CD8-positive, alpha-beta memory T cell (primary cell): ENCODE measurements at places on chromosomes 3 and 15. TPM values are rescaled to one million over a fixed set of nuclear protein-coding genes. Genes with fewer than 3 reads are reported as not detected.

DNA sequence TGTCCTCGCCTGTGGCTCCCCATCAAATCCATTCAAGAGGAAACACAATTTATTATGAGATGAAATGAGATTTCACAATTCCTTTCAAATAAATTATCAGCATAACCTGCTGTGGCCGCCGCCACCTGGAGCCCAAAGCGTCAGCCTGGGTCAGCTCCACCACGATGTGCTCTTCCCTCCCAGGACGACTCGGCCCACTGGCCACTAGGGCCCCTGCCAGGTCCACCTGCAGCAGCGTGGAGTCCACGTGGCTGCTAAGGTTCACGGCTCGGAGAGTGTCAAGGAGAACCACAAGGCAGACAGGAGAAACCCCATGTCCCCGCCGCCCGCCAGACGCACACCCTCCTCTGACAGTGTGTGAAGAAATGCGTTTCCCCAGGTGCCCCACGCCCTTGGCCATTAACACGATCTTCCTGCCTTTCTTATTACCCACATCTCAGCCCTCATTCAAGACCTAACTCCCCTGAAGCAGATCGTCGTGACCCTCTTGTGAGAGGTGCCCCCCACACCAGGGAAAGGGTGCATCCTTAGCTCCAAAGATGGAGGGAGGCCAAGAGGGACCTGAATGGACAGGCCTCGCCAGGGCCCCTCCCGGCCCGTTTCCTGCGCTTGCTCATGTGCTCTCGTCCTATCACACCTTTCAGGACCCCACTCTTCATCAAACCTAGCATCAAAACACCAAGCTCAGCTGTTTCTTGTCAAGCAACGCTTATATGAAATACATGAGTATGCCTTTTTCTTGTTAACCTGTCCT is 80.6 kb downstream of the OCA2 start:
- H3K4me3 ChIP-seq, result no peak overlapping the region
- H3K27me3 ChIP-seq, result no peaks in the 10 kb centered on the region
- no peak for DNase-seq
- H3K27ac ChIP-seq, result no peak overlapping the region
- no peaks in the 10 kb centered on the region for H3K4me1 ChIP-seq
- H3K36me3 ChIP-seq, result no peaks in the 10 kb centered on the region

GRCh38 chr15:89129123-89129815 is 41.0 kb downstream of the ABHD2 start:
- no peak overlapping the region for H3K27ac ChIP-seq
- H3K27me3 ChIP-seq, result no peaks in the 10 kb centered on the region
- peak; percentile 26 for DNase-seq
- H3K4me3 ChIP-seq, result no peak overlapping the region
- peaks cover 13% of the 10 kb centered on the region for H3K4me1 ChIP-seq

- H3K4me1 ChIP-seq, result no peaks in the 10 kb centered on the region
- no peaks in the 10 kb centered on the region for H3K27me3 ChIP-seq
- no peak overlapping the region for H3K27ac ChIP-seq
- no peak overlapping the region for H3K4me3 ChIP-seq
- no peaks in the 10 kb centered on the region for H3K36me3 ChIP-seq
These were observed 70.1 kb downstream of the CD200 start for GRCh38 chr3:112403103-112403502.

Gene GOLGA8O
- total RNA-seq, result not detected

DNA sequence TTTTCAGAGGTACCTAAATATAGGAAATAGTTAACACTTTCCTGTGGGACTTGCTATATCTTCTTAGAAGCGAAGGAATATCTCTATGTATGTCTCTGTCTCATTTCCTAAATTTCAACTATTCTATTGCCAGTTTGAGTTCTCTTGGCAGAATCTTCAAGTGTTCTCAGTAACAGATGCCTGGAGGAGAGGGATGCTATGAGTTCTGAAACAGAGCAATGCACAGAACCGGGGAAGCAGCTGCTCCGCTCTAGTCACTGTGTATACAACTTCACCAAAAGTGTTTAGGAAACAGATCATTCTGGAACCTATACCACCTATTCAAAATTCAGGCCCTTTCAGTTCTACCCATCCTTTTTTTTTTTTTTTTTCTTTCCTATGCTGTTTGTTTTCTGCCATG is 144.6 kb downstream of the RORA start:
- no peak overlapping the region for H3K27ac ChIP-seq
- H3K36me3 ChIP-seq, result no peaks in the 10 kb centered on the region
- no peaks in the 10 kb centered on the region for H3K27me3 ChIP-seq
- no peak for DNase-seq
- H3K4me1 ChIP-seq, result no peaks in the 10 kb centered on the region
- H3K4me3 ChIP-seq, result no peak overlapping the region
